ENCODE measurements at places on chromosomes 3 and 15. TPM values are rescaled to one million over a fixed set of nuclear protein-coding genes. Genes with fewer than 3 reads are reported as not detected.

Gene HYAL1
- total RNA-seq = 9.3 TPM

Gene CKMT1B
- total RNA-seq = not detected

Gene ST8SIA2
- not detected for total RNA-seq

Gene BTLA
- 0.99 TPM for total RNA-seq

Gene DNAH12
- total RNA-seq = 0.18 TPM

Gene DUOXA2
- total RNA-seq = not detected

Gene NLGN1
- total RNA-seq = 15.5 TPM

Gene CCDC50
- 95.8 TPM for total RNA-seq

Gene NOX5
- total RNA-seq = 0.19 TPM

Gene SERINC4
- not detected for total RNA-seq

Gene PPP2R3A
- 15.6 TPM for total RNA-seq

Gene CELSR3
- total RNA-seq = 0.91 TPM

Gene IGDCC3
- not detected for total RNA-seq
